D341Med (cell line): ENCODE measurements at places on chromosomes 12 and 14.

DNA sequence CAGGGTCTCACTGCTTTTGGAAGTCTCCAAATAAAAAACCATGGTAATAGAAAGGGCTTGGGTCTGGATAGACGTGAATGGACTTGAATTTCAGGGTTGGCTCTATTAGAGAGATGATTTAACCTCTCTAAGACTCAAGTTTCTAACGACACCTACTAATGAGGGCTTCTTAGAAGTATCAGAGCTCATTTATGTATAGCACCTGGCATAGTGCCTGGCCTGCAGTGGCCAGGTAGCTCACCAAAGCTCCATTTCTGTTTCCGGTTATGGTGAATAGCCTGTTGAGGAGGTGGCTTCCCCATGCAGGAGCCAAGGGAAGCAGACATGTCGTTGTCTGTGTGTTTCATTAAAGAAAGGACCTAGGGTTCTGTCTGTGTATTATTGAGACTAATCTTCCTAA is 108.6 kb downstream of the ETV6 start:
- DNase-seq: no peak

DNA sequence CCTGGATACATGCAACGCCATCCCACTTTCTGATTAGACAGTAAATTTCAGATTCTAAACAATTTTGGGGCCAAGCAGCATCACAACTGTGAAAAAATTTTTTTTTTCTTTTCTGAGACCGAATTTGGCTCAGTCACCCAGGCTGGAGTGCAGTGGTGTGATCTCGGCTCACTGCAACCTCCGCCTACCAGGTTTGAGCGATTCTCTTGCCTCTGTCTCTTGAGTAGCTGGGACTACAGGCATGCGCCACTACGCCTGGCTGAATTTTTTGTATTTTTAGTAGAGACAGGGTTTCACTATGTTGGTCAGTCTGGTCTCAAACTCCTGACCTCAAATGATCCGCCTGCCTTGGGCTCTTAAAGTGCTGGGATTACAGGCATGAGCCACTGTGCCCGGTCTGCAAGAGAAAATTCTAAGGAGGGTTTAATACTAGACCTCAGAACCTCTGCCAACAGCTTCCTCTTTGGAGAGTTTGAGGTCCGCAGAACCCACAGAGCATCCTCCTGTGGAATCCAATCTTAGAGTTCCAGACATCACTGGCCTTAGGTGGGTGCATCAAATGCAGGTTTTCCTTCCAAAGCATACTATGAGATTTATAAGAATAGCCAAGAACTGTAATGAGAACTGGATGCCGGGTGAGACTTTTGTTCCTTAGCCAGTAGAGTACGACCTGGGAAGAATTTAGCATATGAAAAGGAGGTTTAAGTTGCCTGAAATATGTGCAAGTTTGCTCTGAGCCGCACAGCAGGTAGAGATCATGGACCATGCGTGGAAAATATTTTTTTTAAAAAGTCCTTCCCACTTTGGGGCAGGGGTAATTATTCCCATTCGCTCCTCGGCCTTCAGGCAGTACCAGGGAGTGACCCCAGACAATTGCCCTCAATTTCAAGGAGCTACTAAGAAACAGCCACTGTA is 7.8 kb upstream of the PHC1 start:
- DNase-seq: no peak

DNA sequence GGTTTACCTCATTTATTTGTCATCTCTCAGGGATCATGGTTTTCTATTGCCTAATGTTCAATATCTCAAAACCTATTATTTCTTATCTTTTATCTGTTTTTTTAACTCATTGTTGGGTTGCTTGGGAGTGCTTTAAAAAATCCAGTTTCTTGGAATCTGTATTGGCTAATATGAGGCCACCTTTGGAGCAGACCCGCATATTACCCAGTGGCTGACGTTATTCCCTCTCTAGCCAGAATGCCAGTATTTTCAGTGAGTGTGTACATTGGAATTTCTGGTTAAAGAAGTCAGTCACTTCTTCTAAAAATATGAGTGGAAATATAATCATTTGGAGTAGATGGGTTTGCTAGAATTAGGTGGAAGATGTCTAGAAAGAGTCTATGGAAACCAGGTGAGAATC is 38.3 kb downstream of the PRMT8 start:
- DNase-seq: no peak

DNA sequence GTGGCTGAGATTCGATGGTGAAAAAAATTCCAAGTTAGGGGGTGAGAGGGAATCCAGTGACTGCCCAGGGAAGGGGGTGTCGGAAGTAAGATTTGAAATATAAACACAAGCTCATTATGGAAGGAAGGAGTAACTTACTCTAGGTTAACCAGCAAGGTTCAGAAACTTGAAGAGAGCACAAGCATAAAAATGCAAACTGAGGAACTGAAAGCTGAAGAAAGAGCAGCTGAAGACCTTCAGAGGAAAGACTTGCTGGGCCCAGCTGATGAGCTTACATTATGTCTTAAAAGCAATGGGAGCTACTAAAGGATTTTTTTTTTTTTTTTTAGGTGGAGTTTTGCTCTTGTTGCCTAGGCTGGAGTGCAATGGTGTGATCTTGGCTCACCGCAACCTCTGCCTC is 189.7 kb upstream of the GRIN2B start:
- no peak for DNase-seq

DNA sequence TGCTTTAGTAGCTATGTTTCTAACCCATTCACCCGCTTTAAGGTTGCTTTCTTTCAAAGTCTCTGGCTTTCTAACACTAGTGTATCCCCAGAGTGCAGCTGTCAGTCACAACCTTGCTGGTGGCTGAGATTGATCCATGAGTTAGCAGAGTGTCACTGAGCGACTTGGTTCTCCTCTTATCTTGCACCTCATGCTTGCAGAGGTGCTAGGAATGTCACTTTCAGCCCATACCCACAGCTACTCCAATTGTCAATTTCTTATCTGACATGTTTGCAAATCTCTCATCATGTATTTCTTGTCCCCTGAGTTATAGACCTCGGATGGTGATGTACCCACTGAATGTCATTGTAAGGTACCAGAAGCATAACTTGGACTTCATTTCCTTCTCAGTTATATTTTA is 1110.2 kb downstream of the GALC start:
- no peak for DNase-seq

- no peak for DNase-seq
Measured at GRCh38 chr12:112352921-112353320, 29.3 kb downstream of the HECTD4 start.

GRCh38 chr12:78343657-78344056 is 513.0 kb downstream of the NAV3 start:
- DNase-seq: no peak

DNA sequence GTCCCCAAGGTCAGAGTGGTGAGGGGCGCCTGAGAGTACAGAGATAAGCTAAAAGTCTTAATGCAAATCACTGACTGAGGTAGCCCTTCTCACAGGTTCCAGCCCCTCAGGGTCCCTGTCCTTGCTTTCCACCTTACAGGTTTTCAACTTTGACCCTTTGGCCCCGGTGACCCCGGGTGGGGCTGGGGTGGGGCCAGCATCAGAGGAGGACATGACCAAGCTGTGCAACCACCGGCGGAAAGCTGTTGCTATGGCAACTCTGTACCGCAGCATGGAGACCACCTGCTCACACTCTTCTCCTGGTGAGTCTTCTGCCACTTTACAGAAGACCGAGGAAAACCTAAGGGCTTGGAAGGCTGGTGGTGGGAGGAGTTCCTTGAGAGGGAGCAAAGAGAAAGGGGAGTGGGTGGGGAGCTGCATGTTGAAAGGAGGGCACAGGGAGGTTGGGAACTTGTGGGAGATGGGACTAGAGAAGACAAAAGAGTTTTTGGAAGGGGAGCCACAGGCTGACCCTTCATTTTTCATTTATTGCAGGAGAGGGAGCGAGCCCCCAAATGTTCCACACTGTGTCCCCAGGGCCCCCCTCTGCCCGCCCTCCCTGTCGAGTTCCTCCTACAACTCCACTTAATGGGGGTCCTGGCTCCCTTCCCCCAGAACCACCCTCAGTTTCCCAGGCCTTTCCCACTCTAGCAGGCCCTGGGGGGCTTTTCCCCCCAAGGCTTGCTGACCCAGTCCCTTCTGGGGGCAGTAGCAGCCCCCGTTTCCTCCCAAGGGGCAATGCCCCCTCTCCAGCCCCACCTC is 2.4 kb downstream of the MBD6 start:
- no peak for DNase-seq

DNA sequence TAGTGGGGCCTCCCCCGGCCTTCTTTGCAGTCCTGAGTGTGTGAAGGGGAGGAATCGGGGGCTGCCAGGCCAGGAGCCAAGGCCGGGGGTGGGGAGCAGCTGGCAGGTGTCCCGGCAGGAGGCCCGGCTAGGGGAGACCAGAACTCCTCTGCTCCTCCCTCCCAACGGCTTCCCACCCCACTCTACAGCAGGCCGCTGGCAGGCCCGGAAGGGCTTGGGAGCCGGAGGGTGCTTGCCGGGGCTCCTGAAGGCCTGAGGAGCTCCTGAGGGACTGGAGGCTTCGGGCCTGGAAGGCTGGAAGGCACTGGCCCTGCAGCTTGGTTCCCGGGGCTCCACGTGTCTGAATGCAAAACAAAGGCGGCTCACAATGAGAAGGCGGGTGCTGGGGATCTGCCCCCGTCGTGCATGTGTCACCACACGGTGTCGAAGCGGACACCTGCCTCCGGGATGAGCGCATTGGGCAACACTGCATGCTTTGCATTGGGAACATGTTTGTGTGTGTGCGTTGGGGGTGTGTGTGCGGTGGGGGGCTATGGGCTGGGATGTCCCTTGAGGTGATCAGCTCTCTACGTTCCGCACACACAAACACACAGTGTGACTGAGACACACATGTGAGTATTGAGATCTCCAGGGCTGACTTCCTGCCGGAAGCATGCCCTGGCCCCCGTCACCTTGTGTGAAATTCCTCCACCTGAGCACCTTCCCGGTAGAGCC is 30.9 kb upstream of the ANKRD9 start:
- peak; percentile 84 for DNase-seq

GRCh38 chr14:87797001-87797400 is 196.0 kb downstream of the GALC start:
- no peak for DNase-seq

- peak; percentile 45 for DNase-seq
Measured at GRCh38 chr14:20632448-20632830, 9.1 kb downstream of the OR6S1 start.

- DNase-seq: no peak
Measured at GRCh38 chr12:114860969-114861368, 177.0 kb upstream of the TBX3 start.

DNA sequence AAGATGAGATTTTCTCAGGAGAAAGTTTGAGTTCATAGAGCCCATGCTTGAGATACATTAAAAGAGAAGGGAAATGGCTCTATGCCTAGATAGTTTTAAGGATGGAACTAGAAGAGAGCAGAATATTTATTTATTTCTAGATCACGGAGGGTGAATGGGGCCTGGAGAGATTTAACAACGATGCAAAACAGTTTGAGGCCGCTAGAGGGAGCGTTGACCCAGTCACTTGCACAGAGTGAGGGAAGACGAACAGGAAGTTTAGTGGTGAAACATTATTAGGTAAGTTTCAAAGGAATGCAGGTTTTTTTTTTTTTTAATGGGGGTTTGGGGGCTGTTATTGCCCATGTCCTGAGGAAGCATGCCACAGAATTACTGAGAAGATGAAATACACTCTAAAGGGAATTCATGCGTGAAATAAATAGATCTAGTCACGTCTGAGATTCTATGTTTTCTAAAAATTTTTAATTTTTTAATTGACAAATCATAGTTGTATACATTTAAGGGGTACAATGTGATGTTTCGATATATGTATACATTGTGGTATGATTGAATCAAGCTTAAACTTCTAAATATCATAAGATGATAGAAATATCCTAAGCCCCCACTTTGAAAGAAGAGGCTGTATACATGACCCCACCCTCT is 14.8 kb upstream of the PPP1R1A start:
- peak; percentile 74 for DNase-seq

GRCh38 chr12:42217656-42218055 is 20.4 kb downstream of the YAF2 start:
- DNase-seq: no peak

DNA sequence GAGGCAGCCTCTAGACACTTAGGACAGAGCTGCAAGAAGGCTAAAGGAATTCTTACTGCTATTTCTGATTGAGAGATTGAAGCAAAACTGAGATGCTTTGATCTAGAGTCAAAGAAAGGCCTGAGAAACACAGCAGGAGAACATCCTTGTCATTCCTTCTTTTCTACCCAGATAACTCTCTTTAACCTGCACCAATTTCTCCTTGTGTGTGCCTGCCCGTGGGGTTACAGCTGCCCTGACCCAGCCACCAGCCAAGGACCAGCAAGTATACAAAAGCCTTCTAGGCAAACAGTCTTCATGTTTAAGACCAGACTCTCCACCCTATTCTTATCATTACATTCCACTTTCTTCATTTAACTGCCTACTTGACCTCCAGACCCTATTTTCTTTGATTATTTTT is 81.7 kb upstream of the PRB2 start:
- no peak for DNase-seq

- peak; percentile 72 for DNase-seq
Measured at GRCh38 chr14:23327947-23328744, 6.9 kb downstream of the PABPN1 start.

DNA sequence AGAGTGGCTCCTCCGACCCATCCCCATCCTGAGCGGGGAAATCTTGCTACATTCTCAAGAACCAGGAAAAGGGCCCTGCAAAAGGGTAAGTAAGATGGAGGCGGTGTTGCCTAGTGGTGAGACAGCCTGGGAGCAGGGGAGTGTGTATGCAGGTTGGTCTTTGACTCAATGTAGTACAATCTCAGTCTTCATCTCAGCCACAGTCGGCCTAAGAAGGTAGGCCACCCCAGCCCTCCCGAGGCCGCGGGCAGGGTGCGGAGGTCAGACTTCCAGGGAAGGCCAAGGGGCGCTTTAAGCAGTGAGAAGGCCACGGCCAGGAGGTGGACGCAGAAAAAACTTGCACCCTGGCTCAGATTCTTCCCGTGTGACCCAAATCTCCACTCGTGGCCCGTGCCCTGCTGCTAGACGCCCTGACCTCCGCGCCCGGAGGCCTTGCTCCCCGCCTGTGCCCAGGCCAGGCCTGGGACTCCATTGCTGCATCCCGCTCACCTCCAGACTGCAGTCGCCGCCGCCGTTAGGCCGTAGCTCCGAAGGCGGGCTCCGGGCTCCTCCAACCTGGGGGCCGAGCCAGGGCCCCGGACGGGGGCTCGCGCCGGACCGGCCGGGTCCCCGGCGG is 435 bp downstream of the FOXM1 start:
- peak; percentile 55 for DNase-seq

GRCh38 chr12:50333441-50333840 is 50.1 kb upstream of the LIMA1 start:
- no peak for DNase-seq

- DNase-seq: no peak
Measured at GRCh38 chr12:10196210-10196609, 16.5 kb upstream of the GABARAPL1 start.

- DNase-seq: no peak
Measured at GRCh38 chr12:20438299-20438779, 70.0 kb downstream of the PDE3A start.

DNA sequence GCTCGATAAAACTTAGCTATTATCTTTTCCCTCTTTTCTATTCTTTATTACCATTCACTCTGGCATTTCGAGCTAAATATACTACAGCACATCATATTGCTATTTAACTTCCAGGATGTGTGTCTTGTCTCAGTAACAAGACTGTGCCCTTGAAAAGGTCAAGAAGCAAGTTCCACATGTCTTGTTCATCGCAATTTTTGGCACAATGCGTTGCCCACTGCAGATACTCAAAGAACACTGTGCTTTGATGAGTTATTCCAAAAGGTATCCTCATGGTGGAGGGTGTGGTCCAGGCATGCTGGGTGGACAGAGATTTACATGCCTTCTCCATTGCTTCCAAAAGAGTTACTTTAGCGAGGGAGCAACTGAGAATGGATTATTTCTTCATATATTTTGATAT is 6.6 kb downstream of the E2F7 start:
- DNase-seq: no peak
